ENCODE measurements at places on chromosomes 5 and 9.

DNA sequence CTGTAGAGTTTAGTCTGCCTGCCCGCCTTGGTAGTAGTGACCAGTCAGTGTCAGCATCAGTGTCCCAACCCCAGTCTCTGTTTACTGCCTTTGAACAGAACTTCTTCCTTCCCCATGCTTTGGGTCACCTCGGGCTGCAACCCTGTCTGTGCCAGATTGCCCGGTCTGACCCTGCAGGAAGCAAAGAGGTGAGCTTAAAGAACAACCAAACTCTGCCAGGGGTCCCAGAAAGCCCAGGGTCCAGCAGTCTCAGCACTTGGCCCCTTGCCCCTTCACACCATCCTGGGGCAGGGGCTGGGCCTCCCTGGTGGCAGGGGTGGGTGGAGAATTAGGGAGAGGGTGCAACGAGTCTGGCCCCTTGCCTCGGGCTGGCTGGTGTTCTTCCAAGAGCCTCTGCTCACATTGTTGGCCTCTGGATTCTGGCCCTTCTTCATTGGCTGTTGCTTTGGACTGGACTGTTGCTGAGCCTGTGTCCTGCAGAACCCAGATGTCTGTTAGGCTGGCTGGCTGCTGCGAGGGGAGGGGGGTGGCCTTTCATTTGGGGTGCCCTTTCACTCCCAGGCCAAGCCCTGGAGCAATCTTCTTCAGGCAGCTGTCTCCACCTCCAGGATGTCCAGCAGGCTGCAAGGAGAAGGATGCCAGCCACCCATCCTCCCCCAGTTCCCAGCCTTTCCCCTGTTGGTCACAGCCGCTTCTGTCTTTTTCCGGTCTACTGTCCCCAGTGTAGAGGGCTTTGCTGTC, 51.2 kb downstream of the SAR1B start:
- peak; percentile 33 for DNase-seq

GRCh38 chr5:133200256-133200655, 148.4 kb downstream of the HSPA4 start:
- DNase-seq = no peak

GRCh38 chr9:37801287-37801850, 772 bp downstream of the DCAF10 start:
- peak; percentile 47 for DNase-seq

DNA sequence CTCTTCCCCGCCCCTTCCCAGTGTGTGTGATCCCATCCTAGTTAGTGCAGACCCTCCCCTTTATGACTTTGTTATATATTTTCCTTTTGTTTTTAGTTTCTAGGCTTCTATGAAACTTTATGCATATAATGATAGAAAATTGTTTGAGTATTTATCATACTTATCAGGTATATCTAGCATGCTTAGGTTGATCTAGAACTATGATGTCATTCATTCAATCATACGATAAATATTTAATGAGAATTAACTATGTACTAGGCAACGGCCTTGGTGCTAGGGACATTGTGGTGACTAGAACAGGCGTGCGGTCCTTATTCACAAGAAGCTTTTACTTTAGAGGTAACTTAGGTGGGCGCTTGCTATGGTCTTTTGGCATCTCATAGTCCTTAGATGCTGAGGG, 13.6 kb upstream of the ANKRD55 start:
- no peak for DNase-seq

DNA sequence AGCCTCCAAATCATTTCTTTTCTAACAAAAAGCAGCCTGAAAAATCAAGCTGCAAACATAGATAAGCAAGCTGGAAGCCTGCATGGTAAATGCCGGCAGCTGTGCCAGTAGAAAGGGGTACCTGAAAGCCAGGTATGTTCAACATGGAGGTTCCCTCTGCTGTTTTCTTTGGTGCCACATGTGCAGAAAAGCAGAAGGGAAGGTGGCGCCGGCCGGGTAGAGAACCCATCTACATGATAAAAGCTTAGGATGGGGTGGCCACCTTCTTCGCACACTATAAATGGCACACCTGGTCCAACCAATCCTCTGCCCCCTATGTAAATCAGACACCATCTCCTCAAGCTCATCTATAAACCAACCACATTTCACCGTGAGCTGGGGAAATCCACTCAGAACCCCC, 268.9 kb upstream of the IRX2 start:
- DNase-seq = no peak

GRCh38 chr5:96093890-96094381, 132.3 kb upstream of the ELL2 start:
- DNase-seq = no peak

- peak; percentile 62 for DNase-seq
These were observed 1.5 kb downstream of the SMIM32 start for GRCh38 chr5:136191304-136192014.

DNA sequence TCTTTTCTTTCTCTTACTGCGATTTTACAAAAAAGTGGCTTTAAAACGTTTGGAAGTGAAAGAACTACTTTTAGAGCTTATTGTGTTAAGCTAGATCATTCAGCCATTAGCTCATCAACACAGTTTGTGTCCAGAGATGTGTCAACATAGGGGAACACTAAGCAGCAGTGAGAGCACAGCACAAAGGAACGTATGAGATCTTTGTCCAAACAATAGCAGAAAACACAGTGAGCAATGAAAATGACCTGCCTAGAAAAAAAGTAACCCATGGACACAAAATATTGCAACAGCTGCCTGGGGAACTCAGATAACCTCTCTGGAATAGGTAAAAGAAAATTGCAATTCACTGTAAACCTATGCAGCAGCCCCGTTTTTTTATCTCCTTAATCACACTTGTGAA, 372.5 kb downstream of the ARHGEF28 start:
- no peak for DNase-seq

DNA sequence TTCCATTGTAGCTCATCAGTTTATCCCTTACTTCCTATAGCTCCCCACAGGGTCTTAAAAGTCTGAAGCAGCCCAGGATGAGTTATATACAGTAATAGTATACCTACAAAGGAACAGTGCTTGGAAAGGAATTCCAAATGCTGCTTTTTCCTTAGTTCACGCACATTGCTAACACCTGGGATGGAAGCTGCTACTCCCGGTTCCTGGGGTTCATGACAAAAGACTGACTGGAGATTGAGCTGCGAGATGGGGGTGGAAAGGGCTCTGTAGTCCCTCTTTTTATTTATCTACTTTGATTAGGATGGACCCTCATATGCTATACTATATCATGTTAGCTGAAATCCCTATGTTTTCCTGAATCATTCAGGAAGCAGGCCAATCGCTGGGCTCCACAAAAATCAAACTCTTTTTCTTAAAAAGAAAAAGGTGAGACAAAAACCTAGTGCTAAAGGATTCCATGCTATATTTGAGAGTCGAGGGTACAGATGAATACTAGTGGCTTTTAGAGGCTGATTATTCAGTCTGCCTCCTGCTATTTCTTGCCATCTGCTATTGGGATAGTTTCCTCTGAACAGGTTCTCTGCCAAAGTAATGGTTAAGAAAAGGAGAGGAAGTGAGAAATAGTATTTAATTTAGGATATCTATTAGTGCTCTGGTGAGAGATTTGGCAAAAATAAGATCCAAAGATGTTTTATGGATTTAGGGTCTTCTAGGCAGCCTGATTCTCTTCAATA, 81.2 kb downstream of the MRPS27 start:
- no peak for DNase-seq

- DNase-seq = no peak
These were observed 190.6 kb downstream of the DAB2IP start for GRCh38 chr9:121841771-121842611.

DNA sequence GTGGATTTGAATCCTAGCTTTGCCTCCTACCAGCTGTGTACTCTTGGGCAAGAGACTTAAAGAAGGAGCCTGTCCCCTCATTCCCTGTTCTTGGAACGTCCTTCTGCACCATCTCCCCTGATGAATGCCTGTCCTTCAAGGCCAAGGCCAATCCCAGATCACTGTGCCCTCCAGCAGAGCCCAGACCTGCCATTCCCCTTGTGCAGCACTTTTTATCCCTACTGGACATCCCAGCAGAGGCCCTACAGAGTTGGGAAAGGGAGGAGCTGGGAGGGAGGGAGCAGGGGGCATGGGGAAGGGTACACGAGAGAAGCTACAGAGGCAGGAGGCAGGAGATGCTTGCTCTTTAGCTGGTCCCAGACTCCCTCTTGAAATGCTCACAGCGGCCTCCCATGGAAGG, 223.9 kb downstream of the PBX3 start:
- DNase-seq = no peak

DNA sequence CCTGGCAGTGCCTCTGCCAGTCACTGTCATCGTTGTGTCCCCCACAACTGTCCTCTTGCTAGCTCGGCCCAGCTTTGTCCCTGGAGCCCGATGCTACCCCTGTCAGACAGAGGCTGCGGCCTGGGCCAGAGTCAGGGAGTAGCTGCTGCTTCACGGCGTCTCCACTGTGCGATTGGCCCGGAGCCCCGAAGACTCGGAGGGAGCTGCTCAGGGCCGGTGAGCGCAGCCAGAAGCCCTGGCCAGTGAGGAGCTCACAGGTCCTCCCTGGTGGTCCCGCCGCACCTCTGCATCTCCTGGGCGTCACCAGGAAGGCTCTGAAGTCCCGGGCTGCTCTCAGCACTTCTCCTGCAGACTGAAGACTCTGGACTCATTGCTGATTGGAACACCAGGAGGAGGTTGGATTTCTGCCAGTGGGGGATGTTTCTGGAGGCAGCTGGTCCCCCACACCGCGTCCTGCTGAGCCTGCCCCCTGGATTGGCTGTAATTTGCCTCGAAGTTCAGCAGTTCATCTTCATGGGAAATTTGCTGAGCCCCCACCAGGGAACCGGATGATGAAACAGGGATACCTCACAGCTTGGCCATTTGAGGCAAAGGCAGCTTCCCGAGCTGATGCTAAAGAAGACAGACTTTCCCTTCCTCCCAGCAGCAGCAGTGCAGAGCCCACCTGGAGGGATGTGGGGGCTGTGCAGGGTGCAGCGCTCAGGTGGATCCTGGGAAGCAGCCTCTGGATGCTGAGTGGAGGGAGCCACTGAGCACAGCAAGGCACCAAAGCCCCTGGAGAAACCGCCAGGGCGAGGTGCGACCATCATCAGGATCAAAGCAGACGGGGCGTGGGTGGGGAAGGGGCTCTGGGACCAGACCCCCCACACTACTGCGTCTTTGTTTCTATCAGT, 45.6 kb downstream of the USP20 start:
- no peak for DNase-seq

DNA sequence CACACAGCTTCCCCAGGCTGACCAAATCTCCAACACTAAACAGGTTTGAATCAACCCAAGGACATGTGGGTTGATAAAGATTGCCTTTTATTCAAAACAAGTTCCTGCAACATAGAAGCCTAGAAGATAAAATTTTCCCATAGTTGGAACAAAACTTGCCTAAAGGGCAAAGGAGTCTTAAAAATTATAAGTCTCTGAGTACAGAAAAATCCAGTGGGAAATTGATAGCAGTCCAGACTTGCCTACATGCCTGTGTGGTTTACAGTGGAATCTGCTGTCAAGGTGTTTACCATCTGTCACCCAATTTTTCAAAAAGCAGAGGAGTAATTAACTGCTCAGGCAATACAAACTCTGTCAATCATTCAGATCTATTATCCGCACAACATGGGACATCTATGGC, 168.2 kb downstream of the PPP2R2B start:
- DNase-seq = no peak

- no peak for DNase-seq
These were observed 83.9 kb upstream of the ZBTB43 start for GRCh38 chr9:126720661-126721563.

DNA sequence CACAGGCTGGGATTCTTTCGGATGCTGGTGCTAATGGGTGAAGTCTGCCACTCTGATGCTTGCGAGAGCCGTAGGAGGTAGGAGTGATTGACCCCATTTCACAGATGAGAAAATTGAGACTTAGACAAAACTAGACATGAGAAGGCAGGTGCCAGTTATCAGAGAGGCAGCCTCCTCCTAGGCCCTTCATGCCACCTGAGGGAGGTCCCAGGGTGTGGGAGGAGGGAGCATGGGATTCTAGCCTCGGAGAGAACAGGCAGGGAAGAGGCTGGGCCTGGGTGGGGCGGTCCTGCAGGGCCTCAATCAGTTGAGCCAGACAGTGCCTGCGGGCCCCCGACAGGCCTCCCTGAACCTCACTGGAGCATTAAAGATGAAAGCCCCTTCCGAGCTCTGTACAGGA, 112.4 kb downstream of the COL23A1 start:
- DNase-seq = no peak

DNA sequence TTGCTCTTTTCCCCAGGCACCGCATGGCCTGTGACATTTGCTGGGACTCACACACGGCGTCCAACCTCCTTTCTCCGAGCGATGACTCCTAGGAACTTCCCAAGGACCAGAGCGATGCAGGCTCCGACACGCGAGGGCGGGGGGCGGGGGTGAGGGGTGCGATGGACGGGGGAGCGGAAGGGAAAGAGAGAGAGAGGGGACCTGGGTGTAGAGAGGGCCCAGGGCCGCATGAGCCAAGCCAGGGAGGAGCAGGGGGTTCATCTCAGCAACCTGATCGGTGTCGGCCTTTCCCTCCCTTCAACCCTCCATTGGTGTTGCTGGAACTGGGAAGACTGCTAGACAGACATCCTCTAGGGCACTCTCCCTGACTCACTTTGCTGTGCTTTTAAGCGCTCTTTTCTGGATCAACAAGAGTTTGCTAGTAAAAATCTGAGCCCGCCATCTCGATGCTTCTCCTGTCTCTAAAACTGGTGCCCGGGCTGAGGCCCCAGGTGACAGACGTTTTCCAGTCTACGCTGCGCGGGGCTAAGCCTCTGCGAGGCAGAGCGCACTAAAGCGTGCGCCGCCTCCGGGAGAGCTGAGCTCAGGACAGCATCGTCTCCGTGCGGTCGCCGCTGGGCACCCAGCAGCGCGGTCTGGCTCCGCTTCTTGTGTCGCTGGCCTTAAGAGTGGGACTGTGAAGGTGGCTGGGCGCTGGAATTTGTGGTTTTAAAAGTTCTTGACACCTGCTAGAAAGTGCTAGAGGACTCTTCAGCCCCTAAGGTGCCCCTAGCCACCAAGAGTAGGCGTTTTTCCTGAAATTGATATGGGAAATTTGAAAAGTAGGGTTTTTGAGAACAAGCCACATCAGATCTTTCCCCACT, 1.0 kb upstream of the TSLP start:
- DNase-seq = no peak

GRCh38 chr9:106784076-106784475, 78.9 kb upstream of the ZNF462 start:
- DNase-seq = no peak

- DNase-seq = no peak
These were observed 2222.7 kb upstream of the WWC1 start for GRCh38 chr5:166068547-166069335.

DNA sequence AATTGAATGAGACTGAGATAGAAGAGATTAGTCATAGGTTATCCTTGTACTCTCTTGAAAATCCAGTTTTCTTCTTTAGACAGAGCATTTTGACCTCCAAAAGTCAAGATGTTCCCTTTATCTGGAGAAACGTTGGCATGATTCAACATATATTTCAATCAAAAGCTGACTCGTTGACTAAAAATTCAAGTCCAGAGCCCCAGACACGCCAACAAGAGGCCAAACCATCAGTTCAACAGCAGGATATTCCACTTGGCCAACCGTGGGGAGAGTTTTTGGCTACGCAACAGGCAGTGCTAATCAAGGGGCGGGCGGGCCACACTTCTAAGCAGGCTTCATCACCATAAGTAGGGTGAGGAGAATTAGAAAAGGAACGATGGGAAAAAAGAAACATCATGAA, 119.1 kb downstream of the SLIT3 start:
- DNase-seq = no peak

- DNase-seq = no peak
These were observed 221.1 kb upstream of the ACTBL2 start for GRCh38 chr5:57703721-57704120.

GRCh38 chr9:138112090-138112748, 234.6 kb downstream of the CACNA1B start:
- no peak for DNase-seq

- DNase-seq = no peak
These were observed 657.1 kb downstream of the NR2F1-AS1 start for GRCh38 chr5:92923885-92924284.

Measured in dermis blood vessel endothelial cell (primary cell).